Activated CD4-positive, alpha-beta T cell treated with anti-CD3 and anti-CD28 coated beads, Interleukin-10, Interleukin-2, amounts not matched to agents 100 ng/mL and 50 ng/mL, durations not matched to agents 16 hours and 8 hours (primary cell): ENCODE measurements at places on chromosomes 16 and 17.

GRCh38 chr17:8644507-8644902, 14.0 kb upstream of the MYH10 start:
- no peak for DNase-seq

GRCh38 chr17:83203073-83203471, 123.7 kb downstream of the METRNL start:
- peak; percentile 31 for DNase-seq

DNA sequence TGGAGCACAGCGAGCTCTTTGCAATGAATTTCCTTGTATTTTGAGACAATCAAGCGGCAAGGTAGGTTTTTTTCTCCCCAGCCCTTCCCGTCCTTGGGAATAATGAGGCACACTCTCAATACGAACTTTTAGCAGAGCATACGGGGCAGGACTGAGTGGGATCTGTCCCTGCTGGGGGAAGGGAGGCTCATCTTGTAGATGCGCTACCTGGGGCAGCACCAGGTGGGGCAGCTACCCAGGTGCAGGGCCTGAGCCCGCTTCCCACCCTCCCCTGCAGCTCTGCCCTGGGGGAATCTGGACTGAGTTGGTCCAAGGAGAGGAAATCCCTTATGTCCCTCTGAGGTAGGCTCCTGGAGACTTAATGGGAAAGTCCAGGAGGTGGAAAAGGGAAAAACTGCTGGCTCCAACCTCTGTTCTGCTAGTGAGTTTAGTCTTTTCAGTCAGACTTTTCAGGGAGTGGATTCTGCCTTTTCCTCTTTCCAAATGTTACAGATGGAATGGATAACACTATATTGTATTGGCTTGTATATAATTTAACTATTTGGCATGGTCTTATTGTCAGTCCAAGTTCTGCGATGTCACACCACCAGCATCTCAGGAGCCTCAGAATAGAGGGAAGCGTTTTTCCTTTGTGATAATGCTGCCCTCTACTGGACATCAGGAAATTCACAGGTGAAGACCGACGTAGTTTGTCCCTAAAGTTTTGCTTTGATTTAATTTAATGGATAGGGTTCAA, 9.6 kb upstream of the CES1 start:
- peak; percentile 56 for DNase-seq

GRCh38 chr16:50024207-50024606, 818 bp upstream of the CNEP1R1 start:
- DNase-seq: no peak

- DNase-seq: no peak
Observed at GRCh38 chr16:27636453-27637240, 86.7 kb downstream of the KATNIP start.

GRCh38 chr16:66414891-66415290, 12.2 kb upstream of the BEAN1 start:
- no peak for DNase-seq

DNA sequence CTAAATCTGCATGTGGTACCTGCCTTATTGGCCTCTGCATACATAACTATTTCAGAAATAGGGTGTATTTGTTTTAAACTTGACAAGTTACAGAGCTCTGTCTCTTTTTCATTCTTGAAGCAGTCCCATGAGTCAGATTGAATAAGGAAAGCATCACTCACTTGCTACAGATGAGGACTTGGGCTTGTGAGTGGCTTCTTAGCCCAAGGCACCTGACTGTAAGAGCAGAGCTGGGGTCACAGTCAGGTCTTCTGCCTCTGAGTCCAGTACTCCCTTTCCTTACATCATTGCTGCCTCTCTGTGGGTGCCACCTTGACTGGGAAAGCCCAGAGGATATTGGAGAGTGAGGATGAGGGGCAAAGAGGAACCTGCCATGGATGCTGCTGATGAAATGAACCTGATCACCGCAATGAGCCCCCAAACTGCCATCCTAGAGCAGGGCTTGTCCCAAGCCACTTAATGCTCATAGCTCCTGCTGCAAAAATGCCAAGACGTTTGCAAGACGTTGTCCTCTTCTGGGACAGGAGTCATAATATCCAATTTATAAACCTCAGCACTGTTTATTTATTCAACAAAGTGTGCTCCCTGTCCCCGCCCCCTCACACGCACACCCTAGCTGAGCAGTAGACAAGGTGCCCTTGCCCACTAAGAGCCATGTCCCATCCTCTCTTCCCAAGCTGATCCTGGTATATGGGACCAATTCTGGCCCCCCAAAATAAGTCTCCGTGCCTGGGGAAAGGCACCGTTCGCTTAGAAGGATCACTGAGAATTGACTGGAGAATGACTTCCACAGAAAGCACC, 74.1 kb downstream of the CCDC182 start:
- no peak for DNase-seq

GRCh38 chr17:76014100-76014924, 12.8 kb downstream of the EVPL start:
- DNase-seq: peak; percentile 84

GRCh38 chr16:4339909-4340308, 11.2 kb downstream of the PAM16 start:
- no peak for DNase-seq

DNA sequence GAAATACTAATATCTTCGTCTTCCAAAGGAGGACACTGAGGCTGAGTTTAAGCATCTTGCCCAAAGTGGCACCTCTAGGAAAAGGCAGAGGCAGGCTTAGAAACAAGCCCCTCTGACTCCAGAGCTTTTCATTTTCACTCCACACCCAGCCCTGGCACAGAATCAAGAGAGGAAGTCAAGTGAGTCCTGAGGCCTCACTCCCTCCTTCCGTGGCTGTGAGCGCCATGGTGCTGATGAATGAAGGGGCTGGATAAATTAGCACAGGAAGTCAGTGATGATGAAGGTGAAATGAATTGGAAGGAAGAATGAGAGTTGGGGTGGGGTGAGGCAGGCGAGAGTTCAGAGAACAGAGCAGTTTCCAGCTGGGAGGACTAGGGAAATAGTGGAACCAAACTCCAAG, 179.3 kb downstream of the TMEM132E start:
- no peak for DNase-seq

DNA sequence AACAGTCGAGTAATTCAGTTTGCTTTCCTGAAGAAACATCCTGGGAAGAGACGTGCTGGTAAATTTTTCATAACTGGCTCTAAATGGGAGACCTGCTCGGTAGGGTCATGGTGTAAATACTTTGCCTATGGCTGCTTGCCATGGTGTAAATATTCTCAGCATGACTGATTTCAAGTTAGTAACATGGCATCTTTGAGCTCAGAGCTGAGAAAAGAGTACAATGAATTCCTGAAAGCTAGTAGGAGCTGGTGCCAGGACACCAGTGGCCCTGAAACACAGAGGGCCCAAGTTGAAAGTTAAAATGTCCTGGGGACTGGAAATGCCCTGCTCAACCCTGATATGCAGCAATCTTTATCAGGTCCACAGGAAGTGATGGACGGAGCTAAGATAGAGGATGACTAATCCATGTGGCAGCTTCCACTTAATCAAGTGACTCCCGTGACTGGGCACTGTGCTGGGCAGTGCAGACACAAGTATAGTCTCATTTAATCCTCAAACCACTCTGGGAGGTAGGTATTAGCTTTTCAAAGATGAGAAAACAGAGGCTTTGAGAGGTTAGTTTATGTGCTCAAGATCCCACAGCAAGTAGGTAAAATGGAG, 130.1 kb upstream of the ADAMTS18 start:
- no peak for DNase-seq

DNA sequence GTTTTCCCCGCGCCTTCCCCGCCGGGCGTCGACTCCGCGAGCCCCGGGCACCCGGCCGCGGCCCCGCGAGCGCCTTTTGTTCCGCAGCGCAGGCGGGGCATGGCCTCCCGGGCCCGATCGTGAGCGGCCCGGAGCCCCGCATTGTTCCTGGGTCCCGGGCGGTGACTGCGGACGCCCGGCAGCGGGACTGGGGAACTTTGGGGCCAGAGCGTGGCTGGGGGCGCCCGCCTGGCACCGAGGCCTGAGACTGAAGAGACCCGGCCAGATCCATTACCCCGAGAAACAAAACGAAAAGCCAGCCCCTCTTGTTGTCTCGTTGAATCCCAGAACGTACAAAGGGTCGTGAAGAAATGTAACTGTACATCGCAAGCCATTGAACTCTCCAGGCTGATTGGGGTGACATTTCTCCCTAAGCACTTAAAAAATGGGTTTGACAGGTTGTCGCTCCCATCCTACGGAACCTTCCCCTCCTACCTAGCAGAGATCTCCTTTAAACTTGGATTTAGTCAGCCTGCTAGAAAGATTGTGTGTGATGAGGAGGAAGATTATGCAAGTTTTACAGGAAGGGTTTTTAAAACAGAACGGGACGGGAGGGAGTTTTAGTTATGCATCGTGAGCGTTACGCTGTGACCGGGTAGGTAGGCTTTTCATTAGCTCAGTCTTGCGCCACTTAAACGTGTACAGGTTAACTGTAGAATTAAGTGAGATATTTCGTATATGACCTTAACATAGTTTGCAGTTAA, 825 bp downstream of the METTL9 start:
- peak; percentile 38 for DNase-seq

GRCh38 chr16:14302031-14302398, 230.9 kb downstream of the MRTFB start:
- no peak for DNase-seq

GRCh38 chr17:57943140-57943539, 12.1 kb downstream of the CUEDC1 start:
- DNase-seq: no peak

DNA sequence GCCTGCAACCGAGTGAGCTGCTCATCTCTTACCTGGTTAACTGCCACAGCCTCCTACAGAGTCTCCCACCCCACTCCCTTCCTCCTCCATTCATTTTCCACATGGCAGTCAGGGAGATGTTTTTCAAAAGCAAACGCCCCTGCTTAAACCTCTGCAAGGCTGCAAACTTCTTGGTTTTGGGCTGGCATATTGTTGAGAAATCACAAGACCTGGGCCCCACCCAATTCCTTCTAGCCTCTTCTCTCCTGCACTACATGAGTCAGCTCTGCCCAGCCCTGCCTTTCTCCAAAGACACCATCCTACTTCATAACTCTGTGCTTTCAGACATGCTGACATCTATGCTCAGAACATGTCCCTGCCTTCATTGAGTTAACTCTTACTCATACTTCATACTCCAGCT, 136.1 kb downstream of the SPACA3 start:
- DNase-seq: no peak

- no peak for DNase-seq
Observed at GRCh38 chr16:82580298-82580890, 46.4 kb upstream of the CDH13 start.

GRCh38 chr17:16123531-16123930, 91.8 kb downstream of the NCOR1 start:
- DNase-seq: no peak
